ENCODE measurements at places on chromosomes 16 and 17.

DNA sequence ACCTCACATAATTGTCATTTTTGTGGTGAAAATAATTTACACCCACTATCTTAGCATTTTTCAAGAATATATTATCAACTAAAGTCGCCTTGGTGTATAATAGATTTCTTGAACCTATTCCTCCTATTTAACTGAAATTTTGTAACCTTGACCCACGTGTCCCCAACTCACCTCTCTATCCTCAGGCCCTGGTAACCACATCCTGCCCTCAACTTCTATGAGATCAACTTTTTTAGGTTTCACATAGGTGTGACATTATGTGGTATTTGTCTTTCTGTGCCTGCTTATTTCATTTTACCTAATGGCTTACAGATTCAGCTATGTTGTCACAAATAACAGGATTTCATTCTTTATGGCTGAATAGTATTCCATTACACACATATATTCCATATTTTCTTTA, 73.0 kb upstream of the CNTNAP4 start:
- no peak for DNase-seq

GRCh38 chr17:31788956-31789355, 70.1 kb downstream of the COPRS start:
- DNase-seq, result no peak

DNA sequence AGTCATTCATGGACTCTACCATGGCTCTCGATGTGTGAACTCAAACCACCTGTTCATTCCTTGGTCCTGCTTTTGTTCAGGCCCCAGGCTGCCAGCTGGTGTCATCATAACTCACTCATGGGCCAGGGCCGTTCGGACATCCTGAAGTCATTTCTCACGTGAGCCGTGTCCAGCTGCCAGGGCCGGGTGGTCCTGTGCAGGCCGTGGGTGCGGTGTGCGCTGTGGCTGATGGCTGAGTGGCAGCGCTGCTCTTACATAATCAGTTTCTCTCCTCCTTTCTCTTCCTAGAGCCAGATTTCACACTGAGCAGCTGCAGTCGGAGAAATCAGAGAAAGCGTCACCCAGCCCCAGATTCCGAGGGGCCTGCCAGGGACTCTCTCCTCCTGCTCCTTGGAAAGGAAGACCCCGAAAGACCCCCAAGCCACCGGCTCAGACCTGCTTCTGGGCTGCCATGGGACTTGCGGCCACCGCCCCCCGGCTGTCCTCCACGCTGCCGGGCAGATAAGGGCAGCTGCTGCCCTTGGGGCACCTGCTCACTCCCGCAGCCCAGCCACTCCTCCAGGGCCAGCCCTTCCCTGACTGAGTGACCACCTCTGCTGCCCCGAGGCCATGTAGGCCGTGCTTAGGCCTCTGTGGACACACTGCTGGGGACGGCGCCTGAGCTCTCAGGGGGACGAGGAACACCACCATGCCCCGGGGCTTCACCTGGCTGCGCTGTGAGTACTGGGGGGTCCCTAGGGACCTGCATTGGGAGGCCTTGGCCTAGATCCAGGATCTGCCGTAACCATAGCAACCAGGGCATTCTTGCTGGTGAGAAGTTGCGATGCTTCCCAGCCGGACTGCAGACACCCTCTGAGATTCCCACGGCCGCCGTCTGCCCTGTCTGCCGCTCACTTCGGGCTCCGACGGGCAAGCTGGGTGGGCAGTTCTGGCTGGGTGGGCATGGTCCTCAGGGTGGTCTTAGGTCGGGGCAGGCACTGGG, at the start of gene IL34:
Gene IL34, plus strand, starts transcription at position 300 of the 982 bp plus-strand sequence. Its CDS starts 389 bp downstream, at position 689.
- DNase-seq, result no peak

- no peak for DNase-seq
Measured at GRCh38 chr16:83968306-83968851, 335 bp downstream of the NECAB2 start.

- no peak for DNase-seq
Measured at GRCh38 chr17:57456622-57457021, 200.3 kb downstream of the MSI2 start.

GRCh38 chr17:81336930-81337325, 41.8 kb upstream of the SLC38A10 start:
- no peak for DNase-seq

GRCh38 chr16:24853830-24854229, 8.1 kb downstream of the SLC5A11 start:
- DNase-seq, result no peak

- no peak for DNase-seq
Measured at GRCh38 chr17:57707892-57708291, 37.2 kb downstream of the CCDC182 start.

DNA sequence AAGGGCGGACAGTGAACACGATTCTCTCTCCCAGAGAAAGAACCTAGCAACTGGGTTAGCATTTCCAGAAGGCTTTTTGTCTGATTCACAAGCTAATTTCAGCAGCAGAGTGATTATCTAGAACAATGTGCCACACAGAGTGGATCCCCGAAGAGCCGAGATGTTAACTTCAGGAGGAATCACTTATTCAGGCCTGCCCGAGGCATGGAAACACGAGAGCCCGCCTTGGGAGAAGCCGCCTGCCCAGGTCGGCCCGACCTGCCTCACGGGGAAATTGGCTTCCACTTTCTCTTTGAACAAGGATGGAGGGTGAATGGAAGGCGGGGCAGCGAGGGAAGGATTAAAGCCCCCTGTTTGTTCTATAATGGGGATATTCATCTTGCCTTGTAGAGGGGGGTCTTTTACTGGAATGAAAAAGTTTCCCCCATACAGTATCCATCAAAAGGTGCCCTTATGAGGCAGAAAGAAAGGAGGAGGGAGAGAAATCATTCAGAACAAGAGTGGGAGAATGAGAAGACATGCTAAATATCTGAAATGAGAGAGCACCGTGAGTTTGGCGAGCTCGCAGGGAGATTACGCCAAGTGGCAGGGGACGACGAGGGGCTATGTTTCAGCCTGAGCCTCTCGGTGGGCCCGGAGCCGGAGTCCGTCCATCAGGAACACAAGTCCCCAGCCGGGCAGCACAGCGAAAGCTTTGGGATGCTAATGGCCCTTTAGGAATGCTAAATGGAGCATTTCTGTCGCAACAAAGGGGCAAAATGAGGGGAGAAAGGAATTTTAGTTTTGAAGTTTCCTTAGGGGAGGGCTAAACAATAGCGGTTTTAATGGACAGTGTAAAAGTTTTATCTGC, 33.0 kb downstream of the NTN1 start:
- no peak for DNase-seq

GRCh38 chr16:84024854-84025253, 17.7 kb downstream of the SLC38A8 start:
- DNase-seq, result no peak

DNA sequence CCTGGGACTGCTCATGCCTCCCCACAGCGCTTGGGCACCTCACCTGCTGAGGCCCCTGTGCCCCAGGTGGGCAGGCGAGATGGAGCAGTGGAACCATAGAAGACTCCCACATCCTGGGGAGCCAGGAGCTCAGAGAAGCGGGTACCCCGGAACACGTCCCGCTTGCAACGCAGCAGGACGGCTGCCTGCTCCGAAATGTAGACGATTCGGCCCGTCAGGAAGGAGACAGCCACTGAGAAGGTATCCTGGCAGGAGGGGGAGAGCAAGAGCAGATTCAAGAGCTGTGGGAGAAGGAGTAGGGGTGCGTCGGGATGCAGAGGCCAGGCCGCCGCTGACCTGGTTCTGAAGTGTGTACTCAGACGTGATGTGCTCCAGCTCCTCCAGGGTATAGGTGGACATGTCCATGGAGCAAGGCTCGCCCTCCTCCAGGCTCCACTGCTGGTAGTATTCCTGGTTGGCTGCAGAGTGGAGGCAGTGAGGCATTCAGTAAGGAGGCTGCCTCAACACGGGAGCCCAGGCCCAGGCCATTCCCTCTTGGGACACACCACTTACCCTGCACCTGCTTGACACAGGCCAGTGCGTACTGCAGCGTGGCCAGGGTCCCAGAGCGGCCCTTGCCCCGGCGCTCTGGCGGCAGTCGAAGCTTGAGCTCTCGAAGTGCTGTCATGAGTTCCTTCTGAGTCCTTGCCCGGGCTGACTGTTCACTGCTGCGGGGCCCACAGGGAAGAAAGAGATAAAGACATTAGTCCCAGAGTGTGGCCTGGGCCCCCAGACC, 2.6 kb downstream of the PER1 start:
- DNase-seq, result no peak

DNA sequence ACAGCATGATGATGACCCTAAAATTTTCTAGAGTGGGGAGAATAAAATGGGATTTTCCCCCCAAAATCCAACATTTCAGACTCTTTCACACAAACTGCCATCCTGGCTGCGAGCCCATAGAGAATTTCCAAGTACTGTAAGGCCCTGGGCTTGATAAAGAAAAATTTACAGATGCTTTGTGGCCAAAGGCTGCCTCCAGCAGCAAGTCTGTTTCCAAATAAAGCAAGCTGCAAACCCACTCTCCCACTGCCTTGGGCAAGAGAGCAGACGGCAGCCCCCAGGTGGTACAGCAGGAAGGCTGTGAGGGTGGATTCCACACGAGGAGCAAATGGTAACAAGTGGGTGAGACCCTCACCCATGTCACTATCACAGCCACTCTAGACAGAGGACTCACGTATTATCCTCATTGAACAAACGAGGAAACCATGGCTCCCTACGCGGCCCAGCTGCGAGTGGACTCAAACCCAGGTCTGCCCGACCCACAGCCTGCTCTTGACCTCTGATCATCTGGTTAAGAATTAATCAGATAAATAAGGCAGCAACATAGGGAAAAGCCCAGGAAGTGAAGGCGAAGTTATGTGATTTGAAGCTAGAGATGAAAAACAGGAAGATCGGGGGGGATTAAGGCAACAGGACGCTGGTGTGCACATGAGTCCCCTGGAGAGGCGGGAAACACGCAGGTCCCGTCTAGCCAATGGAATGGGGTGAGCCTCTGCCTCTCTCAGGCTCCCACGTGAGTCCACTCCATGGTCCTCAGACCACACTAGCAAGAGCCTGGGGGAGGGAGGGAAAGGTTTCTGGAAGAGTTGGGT, 37.4 kb downstream of the AXIN2 start:
- no peak for DNase-seq

DNA sequence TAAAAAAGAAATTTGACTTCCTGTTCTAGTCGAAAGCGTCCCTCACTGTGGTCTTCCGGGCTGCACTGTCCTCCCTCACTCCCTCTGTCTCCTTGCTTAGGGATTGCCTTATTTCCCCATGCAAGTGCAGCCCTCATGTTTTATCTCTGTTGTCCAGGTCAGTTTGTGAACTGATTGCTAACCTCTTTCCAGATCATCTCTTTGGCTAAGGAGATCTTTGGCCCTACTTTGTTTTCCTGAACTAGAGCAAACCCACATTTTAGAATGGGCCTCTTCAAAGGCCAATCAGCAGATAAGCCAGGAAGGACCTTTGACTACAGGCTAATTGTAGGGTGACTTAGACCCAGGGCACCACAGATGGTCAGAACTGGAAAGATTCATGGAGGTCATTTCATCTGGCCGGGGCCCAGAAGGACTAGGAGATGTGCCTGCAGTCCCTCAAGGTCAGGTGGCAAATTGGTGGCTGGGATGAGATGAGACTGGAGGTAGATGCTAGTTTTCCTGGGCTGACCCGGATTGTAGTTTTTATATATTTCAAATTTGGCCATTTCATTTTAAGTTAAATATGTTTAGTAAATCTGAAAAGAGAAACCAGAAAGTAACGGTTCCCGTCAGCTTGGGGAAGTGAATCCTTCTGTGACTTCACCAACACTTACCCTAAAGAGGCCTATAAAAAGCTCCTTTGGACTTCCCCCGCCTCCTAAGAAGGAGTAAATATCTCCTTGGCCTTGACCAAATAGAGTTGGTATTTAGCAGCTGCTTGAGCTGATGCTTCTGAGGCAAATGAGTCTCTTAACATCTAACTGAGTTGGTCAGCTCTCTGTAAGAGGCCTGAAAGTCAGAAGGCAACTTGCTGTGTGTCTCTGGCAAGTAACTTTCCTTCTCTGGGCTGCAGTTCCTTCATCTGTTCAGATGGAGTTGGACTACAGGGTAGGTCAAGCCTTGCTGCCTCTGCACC, 6.2 kb upstream of the SLC25A19 start:
- DNase-seq, result peak; percentile 40

DNA sequence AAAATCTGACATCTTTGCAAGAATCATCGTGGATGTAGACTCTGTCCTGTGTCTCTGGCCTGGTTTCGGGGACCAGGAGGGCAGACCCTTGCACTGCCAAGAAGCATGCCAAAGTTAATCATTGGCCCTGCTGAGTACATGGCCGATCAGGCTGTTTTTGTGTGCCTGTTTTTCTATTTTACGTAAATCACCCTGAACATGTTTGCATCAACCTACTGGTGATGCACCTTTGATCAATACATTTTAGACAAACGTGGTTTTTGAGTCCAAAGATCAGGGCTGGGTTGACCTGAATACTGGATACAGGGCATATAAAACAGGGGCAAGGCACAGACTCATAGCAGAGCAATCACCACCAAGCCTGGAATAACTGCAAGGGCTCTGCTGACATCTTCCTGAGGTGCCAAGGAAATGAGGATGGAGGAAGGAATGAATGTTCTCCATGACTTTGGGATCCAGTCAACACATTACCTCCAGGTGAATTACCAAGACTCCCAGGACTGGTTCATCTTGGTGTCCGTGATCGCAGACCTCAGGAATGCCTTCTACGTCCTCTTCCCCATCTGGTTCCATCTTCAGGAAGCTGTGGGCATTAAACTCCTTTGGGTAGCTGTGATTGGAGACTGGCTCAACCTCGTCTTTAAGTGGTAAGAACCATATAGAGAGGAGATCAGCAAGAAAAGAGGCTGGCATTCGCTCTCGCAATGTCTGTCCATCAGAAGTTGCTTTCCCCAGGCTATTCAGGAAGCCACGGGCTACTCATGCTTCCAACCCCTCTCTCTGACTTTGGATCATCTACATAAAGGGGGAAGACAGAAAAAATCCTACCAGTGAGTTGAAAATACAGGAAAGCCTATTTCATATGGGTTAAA, at the start of gene G6PC1:
Gene G6PC1, plus strand, starts transcription at position 340 of the 872 bp plus-strand sequence. Its CDS starts 78 bp downstream, at position 418.
- no peak for DNase-seq

DNA sequence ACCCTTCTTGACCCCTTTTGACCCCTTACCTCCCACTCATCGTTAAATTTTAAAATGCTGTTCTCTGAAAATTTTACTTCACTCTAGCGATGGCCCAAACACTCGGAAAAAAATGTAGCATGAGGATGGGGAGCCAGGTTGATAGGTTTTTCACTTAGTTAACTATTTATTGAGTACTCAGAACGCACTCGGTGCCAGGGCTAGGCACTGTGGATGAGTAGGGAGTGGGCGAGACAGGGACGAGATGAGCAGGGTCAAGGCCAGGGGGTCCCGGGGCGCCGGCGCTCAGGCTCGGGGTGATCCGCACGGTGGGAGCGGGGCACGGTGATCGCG, 392 bp downstream of the ZSCAN32 start:
- no peak for DNase-seq

All from activated naive CD8-positive, alpha-beta T cell treated with anti-CD3 and anti-CD28 coated beads, Interleukin-2, amount 50 U/mL, for 24 hours (primary cell).